HAP-1 (cell line): ENCODE measurements at places on chromosomes 1 and 21.
A peak's percentile ranks its signal among the peaks of the same experiment; 100 is the strongest.

- DNase-seq = peak; percentile 40
Observed at GRCh38 chr1:29238620-29239002, 2.3 kb downstream of the PTPRU start.

DNA sequence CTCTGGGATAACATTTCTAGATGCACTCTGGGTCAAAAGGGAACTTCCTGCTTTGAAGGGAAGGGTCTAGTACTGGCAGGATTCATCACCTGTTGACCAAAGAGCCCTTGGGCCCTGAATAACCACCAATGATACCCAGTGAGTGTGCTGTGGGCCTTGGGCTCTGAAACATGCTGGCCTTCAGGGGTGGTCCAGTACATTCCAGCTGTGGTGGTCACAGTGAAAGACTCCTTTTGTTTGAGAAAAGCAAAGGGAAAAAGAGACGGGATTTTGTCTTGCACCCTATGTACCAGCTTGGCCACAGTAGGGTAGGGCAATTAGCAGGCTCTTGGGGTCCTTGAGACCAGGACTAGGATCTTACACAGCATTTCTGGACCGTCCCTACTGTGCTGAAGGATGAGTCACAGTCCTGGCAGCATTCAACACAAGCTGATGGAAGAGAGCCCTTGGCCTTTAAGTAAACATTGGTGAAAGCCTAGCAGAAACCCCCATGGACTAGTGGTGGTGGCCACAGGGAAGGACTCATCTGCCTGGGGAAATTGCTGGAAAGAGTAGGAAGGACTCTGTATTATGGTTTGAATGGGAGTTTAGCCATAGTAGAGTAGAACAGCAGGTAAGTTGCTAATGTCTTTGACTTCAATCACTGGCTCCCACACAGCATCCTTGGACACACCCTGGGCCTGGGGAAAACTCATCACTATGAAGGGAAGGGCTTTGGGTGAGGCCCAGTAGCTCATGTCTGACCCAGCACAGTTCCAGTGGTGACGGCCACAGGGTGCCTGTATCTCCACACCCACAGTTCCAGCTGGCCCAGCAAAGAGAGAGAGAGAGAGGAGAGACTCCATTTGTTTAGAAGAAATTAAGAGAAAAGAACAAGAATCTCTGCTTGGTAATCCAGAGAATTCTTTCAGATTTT lies 87.5 kb downstream of the COL24A1 start:
- DNase-seq = no peak

DNA sequence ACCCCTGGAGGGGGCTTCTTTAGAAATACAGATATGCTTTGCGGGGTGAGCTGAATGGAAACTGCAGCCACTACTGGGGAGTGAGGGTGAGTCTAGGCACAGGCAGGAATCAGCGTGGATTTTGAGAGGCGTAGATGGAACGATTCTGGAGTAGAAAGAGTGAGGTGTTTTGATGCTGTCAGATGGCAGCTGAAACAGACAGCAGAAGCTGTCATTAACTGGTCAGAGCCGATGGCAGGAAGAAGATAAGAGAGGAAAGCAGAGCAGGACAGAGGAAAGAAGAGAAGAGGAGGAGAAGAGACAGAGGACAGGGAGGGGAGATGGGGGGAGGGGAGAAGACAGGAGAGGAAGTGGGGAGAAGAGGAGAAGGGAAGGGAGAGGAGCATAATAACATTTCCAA lies 138.5 kb downstream of the LRIG2 start:
- no peak for DNase-seq

GRCh38 chr1:4044967-4045366 lies 144.9 kb upstream of the C1orf174 start:
- DNase-seq = no peak

DNA sequence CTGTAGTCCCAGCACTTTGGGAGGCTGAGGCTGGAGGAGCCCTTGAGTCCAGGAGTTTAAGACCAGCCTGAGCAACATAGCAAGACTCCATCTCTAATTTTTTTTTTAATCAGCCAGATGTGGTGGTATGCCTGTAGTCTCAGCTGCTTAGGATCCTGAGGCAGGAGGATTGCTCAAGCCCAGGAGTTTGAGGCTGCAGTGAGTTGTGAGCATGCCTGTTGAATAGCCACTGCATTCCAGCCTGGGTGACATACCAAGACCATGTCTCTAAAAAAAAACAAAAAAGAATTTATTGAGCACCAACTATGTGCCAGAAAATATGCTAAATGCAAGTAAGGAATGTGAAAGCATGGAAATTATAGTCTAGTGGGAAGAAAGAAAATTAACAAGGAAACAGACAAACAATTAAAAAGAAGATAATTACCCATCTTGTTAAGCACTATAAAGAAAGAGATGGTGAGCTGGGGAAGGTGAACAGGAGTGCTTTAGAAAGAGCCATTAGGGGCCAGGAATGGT lies 104.0 kb upstream of the ZNF678 start:
- no peak for DNase-seq

- no peak for DNase-seq
Observed at GRCh38 chr1:1116701-1117468, 996 bp upstream of the C1orf159 start.

DNA sequence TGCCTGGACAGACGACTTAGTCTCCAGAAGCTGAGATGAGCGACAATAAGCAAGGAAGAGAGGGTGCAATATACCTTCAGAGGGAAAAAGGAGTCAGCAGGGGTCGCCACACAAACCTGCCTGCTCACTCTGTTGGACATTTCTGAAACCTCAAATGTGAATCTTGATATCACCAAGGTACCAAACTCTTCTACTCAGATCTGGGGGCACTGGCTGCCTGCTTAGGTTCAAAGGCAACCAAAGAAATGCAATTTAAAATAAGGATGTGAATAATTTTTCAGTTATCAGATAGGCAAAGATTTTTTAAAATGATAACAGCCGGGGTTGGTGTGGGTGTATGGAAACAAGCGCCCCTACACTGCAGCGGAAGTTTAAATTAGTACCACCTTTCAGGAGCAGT lies 164.2 kb downstream of the HIVEP3 start:
- DNase-seq = no peak

DNA sequence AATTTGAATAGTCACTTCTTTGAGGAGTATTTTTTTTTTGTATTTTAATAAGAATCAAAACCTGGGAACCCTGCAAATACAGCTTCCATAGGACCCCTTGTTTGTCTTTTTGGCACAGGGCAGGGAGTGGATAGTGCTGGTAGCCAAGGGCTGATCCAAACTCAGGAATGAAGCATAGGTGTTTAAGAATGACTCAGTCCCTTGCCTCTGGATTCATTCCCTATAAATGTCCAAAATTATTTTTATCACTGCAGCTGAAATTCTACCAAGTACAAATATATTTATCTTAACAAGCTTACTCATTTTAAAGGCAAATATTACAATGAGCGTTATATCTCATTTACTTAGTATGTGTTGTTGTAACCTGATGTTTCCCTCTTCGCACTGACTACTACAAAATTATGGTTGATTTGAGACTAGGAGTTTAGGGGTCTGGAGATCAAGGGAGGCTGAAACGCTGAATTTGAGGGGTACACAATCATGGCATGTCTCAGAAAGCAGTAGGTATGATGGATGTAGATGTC lies 278.6 kb upstream of the LYPLAL1 start:
- DNase-seq = no peak

DNA sequence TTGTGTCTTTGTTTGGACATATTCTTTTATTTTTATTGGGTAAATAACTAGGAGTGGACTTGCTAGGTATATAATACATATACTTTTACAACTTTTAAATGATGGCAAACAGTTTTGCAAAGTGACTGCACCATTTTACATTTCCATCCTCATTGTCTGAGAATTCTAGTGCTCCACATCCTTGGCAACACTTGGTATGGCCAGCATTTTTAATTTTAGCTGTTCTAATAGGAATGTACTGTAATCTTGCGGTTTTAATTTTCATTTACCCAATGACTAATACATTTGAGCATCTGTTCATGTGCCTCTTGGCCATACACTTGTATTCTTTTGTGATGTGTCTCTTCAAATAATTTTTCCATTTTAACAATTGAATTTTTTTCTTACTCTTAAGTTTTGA lies 37.0 kb upstream of the ATP6V1G3 start:
- no peak for DNase-seq

GRCh38 chr1:156994277-156994676 lies 51.3 kb downstream of the ARHGEF11 start:
- no peak for DNase-seq

GRCh38 chr1:91015794-91016550 lies 5.9 kb downstream of the ZNF644 start:
- no peak for DNase-seq

DNA sequence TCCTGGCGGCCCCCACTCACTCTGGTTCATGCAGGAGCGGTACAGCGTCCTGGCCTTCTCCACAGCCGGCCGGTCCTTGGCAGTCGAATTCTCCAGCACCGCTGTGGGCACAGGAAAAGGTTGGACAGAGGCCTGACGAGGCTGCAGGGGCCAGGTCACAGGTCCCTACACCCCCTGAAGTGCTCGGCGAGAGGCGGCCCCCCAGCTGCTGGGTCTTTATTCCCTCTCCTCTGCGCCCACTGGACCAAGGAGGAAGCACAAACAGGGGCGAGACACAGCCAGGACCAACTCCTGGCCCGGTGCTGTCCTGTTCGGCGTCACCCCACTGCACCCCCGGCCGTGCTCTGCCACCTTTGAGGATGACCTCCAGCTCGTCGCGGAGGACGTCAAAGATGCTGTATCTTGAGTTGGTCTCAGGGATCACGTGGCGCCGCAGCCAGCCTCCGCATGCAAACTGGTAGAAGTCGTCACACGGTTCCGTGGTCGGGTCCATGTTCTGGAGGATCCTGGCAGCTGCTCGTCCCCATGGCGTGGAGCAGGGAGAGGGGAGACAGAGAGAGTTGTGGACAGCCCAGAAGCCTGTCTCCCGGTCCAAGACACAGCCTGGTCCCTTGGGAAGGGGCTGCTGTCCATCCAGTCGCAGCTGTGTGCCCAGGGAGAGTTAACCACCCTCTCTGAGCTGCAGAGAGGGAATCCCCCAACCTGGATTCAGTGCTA lies 22.9 kb downstream of the PRXL2B start:
- DNase-seq = no peak

- DNase-seq = no peak
Observed at GRCh38 chr1:112247961-112248360, 148.1 kb upstream of the CTTNBP2NL start.

DNA sequence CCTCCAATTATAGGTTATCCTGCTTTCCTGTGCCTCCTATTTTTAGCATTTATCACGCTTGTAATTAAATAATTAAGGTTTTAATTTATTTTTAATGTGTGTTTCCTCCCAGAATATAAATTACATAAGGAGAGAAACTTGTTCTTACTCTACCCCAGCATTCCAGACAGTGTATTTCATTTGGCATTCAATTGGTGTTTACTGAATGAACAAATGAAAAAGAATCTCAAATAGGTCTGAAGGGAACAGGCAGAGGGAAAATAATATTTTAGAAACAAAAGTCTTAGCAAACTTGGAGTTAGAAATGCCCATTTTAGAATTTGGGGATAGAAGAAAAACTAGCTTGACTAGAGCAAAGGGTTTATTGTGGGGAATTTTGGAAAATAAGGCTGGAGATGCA lies 9.9 kb upstream of the RSRP1 start:
- no peak for DNase-seq

DNA sequence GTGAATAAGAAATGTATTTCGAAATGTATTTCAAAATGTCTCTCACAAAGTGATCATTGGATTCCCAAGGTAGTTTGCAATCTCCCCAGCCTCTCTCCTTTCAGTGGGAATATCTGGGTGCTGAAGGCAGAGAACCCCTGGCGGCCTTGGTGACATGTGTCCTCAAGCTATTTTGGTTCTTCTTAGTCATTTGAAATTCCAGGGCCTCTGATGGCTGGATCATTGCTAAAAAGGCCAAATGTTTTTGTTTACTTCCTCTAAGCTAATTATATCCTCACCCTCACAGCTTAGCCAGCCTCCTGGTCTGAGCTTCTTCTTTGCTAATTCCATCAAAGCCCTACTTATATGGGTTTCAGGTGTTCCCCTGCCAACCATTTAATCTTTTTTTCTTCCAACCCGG lies 71.2 kb downstream of the LRRC40 start:
- DNase-seq = no peak

- DNase-seq = no peak
Observed at GRCh38 chr1:41365320-41365633, 4.0 kb downstream of the FOXO6 start.

GRCh38 chr1:167092653-167093052 lies 1.2 kb upstream of the STYXL2 start:
- no peak for DNase-seq

GRCh38 chr1:94045465-94046056 lies 75.4 kb downstream of the ABCA4 start:
- peak; percentile 86 for DNase-seq

DNA sequence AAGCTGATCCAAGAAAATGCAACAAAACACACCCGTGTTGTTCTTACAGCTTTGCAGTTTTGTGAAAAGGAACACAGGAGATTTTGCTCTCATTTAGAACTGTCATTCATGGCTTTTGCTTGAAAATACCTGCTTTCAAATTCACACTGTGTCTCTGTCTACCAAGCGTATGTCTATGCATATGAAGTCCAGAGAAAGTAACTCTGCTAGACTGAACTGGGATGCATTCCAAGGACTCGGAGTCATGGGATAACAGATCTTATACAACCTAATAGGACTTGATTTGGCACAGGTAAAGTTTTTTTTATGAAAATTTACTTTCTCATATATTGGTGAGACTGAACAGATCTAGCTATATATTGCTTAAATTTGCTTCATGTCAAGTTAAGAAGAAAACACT lies 102.4 kb downstream of the PTGER3 start:
- DNase-seq = peak; percentile 4

GRCh38 chr1:208219659-208220282 lies 24.4 kb downstream of the PLXNA2 start:
- DNase-seq = no peak

- no peak for DNase-seq
Observed at GRCh38 chr21:34924771-34925419, 124.2 kb downstream of the RUNX1 start.

- DNase-seq = peak; percentile 58
Observed at GRCh38 chr1:55378582-55378981, 163.4 kb upstream of the USP24 start.

GRCh38 chr1:21926814-21927532 lies 10.1 kb downstream of the HSPG2 start:
- DNase-seq = no peak
